Naive thymus-derived CD8-positive, alpha-beta T cell (primary cell): ENCODE measurements at places on chromosomes 16 and 17. TPM values are rescaled to one million over a fixed set of nuclear protein-coding genes. Genes with fewer than 3 reads are reported as not detected.

Gene KRT33B
- not detected for polyA plus RNA-seq

DNA sequence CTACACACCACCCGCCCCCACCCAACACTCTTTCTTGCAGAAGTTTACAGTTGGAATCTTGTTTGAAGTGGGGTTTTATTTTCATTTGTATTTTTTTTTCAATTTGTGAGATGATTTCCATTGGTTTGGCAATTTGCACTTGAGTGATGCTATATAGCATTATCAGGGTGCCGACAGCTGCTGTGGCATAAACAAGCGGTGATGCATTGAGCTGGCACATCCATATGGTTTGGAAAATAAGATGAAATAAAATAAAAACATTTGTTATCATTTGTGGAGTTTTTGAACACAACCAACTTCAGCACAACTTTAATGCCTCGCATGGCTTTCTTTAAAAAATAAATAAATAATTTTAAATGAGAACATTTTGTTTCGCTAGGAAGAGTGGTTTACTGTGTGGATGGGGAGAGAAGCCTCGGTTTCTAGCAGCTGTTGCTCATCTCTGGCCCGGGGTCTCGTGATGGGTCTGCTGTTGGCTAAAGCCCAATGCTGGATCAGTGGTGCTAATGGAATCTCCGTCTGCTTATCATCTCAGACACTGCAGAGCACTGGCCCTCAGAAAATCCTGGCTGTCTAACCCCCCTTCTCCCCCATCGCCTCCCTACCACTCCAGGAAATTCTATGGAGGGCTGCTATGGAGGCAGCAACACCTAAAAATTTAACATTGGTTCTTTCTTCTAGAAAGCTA is 192.3 kb upstream of the MAF start:
- no peak for DNase-seq

DNA sequence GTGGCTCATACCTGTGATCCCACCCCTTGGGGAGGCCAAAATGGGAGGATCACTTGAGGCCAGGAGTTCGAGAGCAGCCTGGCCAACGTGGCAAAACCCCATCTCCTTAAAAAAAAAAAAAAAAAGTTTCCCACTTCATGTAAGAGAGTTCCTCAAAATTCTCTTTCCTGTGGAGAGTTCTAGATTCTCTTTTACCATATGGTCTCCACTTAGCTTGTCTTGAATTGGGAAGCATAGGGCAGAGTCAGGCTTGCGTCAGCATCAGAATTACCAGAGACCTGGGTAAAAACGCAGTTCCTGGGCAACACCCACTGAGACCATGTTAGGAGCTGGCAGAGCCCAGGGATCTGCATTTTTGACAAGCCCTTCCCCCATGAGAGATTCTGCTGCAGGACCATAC is 158.4 kb downstream of the CCDC182 start:
- no peak for DNase-seq

DNA sequence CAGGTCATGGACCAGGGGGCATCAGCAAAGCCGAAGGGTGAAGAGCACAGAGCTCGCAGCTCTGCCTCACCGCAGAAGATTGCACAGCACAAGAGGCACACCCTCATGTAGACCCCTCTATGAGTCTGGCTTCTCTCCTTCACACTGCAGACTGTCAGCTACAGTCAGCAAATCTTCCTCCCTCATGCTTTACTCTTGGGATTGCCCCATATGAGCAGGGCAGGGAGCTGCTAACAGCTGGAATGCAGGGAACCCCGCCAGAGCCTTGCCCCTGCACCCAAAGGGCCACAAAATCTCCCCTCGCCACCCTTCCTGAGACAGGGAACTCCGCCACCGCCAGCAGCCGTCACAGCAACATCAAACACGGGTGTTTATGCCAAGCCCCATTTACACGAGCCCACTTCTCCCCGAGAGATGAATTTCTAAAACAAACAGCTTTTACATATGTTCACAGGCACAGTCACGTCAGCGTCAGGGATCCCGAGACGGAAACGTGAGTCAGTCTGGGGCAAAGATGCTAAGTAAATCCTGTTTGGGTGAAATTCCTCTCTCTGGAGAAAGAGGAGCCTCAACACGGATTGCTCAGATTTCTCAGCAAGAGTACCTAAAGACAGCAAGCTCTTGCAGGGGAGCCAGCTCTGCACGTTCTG is 121.9 kb downstream of the CDYL2 start:
- no peak for DNase-seq

- no peak for DNase-seq
Measured at GRCh38 chr16:14251419-14251818, 180.3 kb downstream of the MRTFB start.

DNA sequence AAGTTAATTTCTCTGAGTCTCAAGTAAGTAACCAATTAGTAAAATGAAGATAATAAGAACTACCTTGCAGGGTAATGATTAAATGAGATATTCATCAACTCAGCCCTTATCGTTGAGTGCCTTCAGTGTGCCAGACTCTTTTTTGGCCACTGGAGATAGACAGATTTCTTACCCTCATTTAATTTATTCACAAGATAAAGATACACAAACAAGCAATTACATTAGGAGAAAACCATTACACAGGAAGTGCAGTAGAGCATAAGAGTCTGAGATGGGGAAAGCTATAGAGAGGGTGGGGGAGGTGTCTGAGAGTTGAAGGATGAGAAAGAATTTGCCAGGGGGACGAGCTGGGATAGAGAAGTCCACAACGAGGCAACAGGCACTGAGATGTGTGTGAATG is 72.5 kb upstream of the BCAR1 start:
- DNase-seq, result no peak

- DNase-seq, result no peak
Measured at GRCh38 chr16:79101491-79101890, 499.0 kb downstream of the MAF start.

DNA sequence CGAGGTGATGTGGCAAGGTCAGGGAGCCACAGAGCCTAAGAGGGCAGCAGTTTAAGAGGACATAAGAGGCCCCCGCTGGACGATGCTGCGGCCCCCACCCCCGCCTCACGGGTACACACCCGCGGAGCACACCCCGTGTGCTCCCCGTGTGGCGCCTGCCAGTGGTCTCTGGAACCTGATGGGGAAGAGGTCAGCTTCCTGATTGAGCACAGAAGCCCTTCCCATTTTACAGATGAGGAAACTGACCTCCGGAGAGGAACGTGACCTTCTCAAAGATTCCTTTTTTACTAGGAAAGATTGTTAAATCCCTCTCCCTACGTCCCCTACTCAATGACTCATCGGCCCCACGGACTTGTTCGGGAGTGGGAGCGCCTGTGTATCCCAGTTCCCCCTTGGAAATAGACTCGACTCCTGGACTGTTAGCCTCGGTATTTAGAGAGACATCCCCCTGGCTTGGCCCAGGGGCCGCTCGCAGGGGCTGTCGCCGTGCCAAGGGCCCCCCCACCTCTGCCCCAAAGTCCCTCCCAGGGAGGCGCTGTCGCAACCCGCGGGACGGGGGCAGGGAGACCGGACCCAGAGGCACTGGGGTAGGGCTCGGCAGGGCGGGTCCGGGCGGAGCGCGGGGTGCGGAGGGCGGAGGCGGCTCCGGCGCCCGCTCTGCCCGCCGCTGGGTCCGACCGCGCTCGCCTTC is at the start of gene ABCC3:
Gene ABCC3 (plus strand): TSS at position 658 of the 691 bp plus-strand sequence. CDS start 56 bp downstream, outside the sequence.
- no peak for DNase-seq

- no peak for DNase-seq
Measured at GRCh38 chr17:63361182-63361581, 84.9 kb downstream of the CYB561 start.
